ENCODE measurements at places on chromosomes 1 and 21. TPM values are rescaled to one million over a fixed set of nuclear protein-coding genes. Genes with fewer than 3 reads are reported as not detected.

DSCAM gene
- total RNA-seq: not detected

OR14K1 gene
- not detected for total RNA-seq

RAB25 gene
- total RNA-seq: not detected

ST6GALNAC5 gene
- not detected for total RNA-seq

RBP7 gene
- not detected for total RNA-seq

MORC3 gene
- total RNA-seq: 39.0 TPM

OXCT2 gene
- 1.6 TPM for total RNA-seq

FCGR2B gene
- total RNA-seq: not detected

GPN2 gene
- 11.2 TPM for total RNA-seq

AVPR1B gene
- not detected for total RNA-seq

RUNX3 gene
- total RNA-seq: not detected

RGS18 gene
- total RNA-seq: not detected

DBT gene
- 9.6 TPM for total RNA-seq

GUCA2A gene
- total RNA-seq: not detected

PROX1 gene
- total RNA-seq: 2.1 TPM

TRNP1 gene
- total RNA-seq: 10.8 TPM
